PC-3 (cell line): ENCODE measurements at places on chromosomes 13 and 19. TPM values are rescaled to one million over a fixed set of nuclear protein-coding genes. Genes with fewer than 3 reads are reported as not detected.
A peak's percentile ranks its signal among the peaks of the same experiment; 100 is the strongest.

The C19orf73 gene
- 0.15 TPM in 1 of 2 replicates, not detected in the other for total RNA-seq

- DNase-seq, result no peak
These were observed 533.4 kb upstream of the NBEA start for GRCh38 chr13:34408640-34409039.

The PSG11 gene
- total RNA-seq, result not detected in 2 replicates

DNA sequence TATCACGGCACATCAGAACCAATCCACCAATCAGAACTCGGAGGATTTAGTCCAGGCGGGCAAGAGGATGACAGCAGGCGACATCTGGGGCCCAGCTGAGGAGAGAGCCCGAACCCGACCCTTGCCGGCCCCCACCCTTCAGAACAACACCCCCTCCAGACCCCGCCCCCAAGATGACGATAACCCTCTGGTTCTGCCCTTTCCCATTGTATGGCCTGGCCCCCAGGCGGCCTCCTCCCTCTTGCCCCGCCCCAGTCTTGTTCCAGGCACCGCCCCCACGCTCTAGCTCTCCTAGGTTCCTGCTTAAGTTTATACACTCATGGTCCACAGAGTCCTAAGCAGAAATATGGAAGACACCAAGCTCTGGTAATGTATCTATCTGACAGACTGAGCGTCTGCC lies 2.8 kb upstream of the ZNF83 start:
- no peak for DNase-seq

The KLK7 gene
- total RNA-seq, result 0.23 and 3.6 TPM in 2 replicates

The GPR183 gene
- not detected in 2 replicates for total RNA-seq

DNA sequence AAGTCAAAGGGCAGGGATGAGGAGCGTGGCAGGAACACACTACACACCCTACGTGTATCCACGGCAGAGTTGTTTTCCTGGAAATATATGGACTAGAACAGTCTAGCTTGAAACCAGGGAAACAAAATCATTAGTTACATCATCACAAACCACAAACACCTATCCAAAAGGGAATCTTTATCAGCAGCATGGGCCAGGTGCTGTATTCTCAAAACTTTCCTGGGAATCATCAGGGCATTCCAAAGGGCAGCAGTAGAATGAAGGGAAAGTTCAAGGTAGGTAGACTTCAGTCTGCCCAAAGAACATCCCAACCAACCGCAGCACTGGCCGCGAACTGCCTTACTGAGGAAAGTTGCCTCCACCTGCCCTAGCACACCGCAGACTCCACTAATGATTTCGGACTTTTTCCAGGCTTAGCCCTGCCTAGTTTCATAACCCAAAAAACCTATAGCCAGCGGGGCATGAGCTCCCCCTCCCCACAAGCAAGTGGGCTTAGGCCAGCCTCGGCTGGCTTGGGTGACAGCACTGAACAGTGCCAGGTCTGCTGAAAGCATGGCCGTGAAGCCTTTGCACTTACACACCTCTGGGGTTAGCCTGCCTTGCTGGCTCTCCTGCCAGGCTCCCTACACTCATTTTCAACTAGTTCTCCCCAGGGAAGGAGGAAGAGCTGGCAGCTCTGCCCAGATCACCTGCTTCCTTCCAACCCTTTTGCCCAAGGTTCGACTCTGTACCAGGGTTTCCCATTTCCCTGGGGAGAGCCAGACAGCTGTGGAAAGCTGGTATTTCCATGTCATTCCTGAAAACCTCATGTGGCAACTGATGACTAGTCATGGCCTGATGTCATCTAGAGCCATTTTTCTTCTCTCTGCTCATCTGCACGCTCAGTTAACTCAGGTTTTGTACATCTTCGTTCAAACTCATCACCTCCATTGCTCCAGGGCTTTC lies 77.3 kb upstream of the UBAC2 start:
- no peak for DNase-seq

DNA sequence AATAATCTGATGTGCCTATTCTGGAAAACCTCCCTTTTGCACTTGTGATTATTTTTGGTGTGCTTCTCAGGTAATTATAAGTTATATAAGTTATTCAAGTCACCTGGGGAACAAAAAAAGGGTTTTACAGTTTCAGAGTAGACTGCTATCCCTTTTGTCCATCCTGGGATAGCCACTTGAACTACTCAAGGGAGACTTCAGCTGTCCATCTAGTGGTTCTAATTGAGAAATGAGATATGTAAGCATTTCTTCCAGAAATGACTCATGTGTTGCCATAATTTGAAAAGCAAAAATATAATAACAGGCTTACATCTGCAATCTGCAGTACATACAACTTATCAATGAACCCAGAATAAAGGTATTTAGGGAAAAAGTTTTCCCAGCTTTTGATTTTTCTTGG lies 20.4 kb downstream of the UBL3 start:
- no peak for DNase-seq

GRCh38 chr19:34254698-34255432 lies 511 bp downstream of the GARRE1 start:
- DNase-seq, result no peak

- no peak for DNase-seq
These were observed 64.0 kb downstream of the IER2 start for GRCh38 chr19:13214036-13214730.

- peak; percentile 22 for DNase-seq
These were observed 37.3 kb downstream of the SMARCA4 start for GRCh38 chr19:10998045-10998533.

The SMAD9 gene
- total RNA-seq, result 0.75 and 0.87 TPM in 2 replicates

DNA sequence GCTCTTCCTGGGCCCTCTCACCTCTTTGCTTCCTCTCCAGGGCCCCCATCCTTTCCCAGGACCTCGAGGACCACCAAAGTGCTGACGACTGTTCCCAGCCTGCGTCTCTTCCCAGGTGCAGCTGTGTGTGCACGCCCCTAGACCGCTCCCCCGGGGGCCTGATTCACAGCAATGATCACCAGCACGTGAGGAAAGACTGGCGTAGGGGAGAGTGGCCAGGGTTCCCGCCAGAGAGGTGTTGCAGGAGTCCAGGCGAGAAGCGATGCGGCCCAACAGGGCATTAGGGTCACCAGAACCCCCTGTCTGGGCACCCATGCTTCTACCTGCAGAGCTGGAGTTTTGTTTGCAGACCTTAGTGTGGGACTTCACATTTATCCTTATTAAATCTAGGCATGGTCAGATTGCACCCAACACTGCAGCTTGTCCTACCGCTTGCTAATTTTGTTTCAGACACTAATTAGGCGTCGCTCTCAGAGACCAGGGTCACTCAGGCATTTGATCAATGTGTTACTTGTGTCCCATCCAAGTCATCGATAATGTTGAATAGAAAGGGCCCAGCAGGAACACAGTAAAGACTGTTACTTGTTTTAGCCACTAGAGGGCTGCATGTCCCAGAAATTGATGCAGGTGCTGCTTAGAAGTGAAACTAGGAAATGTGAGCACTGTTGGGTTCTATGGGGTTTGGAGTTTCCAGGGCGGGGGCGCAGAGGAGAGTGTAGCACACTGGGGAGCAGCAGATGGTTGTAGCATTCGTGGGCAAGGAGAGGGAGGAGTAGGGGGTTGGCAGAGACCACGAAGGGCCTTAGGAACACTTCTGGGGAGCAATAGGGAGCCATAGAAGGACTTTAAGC lies 53.2 kb downstream of the CDADC1 start:
- DNase-seq, result peak; percentile 63

DNA sequence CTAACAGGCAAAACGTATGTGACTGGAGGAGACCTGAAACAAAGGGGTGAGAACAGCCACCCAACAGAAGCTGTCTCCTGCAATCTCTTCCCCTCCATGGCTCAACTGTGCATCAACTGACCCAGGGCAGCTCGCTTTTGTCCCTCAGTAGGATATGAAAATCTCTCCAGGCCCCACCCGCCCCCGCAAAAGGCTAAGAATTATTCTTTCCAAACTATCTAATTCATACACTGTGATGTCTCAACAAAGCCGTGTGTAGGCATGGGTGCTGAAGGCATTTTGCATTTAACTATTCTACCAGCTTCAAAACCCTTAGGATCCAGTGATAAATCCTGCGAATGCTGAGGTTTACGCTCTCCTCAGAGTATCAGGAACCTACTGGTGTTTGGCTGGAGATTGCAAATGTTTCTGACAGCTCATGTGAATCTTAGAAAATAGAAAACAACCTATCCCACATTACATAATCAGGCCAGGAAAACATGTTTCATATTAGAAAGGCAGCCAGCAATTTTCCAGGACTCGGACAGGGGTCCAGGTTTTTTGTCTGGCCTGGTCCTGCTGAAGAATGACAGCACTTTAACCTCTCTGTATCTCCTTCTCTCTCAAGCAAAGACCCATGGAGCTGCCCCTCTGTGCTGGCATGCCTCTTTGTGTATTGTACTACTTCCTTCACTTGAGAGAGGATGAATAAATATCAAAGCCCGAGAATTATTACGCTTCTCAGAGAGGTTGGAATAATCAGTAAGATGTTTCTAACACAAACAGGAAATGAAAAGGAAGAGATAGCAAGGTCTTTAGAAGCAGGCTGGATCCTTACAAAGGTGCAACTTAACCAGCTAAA lies 17.3 kb downstream of the DHRS12 start:
- DNase-seq, result no peak

GRCh38 chr13:27904719-27905118 lies 15.1 kb upstream of the PDX1 start:
- no peak for DNase-seq

DNA sequence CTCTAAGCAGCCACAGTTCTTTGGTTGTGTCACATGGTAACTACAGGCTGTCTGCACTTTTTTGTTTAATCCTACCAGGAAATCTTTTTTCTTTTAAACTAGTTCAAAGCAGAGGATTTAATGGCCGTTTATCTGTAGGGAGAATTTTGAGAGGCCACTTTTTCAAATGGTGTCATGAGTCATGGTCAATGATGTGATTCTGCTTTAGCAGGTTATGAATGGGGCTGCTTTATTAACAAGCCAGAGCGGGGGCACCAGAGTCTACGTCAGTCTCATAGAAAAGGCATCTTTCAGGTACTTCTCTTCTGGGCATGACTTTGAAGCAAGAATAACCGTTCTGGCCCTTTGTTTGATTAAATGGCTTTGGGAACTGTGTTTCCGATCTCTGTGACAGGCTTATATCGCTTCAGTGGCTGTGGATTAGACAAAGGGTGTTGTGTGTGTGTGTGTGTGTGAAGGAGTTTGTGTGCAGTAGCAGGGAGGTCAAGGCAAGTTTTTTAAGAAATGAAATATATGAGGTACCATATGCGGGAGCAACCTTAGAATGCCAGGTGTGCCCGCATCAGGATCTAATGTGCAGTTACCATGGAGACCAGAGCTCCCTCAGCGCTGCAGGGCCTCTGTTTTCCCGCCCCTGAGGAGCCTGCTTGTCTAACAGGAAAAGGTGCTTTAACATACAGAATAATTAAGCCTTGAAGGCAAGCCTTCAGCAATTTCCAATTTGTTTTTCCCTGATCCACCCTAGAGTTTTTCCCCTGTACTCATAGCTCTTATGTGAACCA lies 120.5 kb downstream of the KATNAL1 start:
- no peak for DNase-seq

The ZNF112 gene
- total RNA-seq, result 1.9 and 2.5 TPM in 2 replicates

DNA sequence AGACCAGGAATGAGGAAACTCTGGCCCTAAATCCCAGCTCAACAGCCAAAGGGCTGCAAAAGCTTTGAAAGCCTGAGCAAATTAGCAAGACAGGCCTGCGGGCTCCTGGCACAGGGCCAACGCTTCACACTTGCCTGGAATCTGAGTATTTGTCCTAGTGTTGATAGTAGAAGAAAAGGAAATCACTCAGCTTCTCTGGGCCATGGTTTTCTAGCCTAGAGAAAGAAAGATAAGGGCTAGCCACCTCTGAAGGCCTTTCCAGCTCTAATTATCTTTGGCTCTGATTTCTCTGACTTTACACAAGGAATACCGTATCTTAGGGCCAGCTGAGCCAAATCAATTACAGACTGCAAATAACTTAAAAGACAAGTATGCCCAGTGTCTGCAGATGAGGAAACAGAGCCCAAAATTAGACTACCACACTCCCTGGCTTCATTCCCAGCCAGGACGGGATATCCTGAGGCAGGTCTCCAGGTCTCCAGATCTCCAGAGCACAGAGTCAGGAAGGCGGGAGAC lies 69.6 kb downstream of the STK24 start:
- DNase-seq, result peak; percentile 9

GRCh38 chr13:94168783-94169453 lies 310.6 kb downstream of the DCT start:
- DNase-seq, result no peak

- DNase-seq, result no peak
These were observed 8.8 kb upstream of the RLN3 start for GRCh38 chr19:14019100-14019499.

DNA sequence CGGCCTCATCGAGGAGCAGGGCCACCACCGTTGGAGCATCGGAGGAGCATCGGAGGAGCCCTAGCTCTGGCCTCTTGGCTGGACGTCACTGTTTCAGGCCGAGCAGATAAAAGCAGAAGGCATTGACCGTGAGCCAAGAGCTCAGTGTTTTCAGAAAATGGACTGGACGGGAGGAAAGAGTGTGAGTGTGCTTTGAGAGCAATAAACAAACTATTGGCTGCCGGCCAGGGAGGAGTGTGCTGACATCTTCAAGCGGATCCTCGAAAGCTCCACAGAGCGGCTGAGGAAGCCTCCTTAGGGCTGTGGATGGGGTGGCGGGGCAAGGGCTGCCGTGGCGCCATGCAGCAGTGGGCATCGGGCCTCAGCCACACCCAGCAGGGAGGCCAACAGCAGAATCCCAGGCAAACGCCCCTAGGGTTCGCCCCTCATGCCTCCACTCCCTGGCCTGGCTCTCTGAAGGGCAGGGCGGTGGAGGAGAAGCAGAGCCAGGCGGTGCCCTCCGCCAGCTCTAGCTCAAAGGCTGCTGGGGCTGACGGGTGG lies 41.8 kb downstream of the IRS2 start:
- peak; percentile 71 for DNase-seq

DNA sequence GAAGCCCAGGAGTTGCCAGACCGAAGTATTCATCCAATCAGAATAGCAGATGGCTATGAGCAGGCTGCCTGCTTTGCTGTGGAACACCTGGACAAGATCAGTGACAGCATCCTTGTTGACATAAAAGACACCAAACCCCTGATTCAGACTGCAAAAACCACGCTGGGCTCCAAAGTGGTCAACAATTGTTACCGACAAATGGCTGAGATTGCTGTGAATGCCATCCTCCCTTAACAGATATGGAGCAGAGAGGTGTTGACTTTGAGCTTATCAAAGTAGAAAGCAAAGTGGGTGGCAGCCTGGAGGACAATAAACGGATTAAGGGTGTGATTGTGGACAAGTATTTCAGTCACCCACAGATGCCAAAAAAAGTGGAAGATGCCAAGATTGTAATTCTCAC lies 250.3 kb upstream of the OBI1 start:
- DNase-seq, result no peak

GRCh38 chr13:28754698-28755545 lies 36.2 kb upstream of the SLC46A3 start:
- peak; percentile 44 for DNase-seq

GRCh38 chr13:44715287-44716230 lies 139.4 kb upstream of the TSC22D1 start:
- DNase-seq, result peak; percentile 32

- DNase-seq, result peak; percentile 70
These were observed 357.7 kb downstream of the LMO7 start for GRCh38 chr13:75993823-75994222.
